Glutamatergic neuron (in vitro differentiated cells): ENCODE measurements at places on chromosomes 5 and 9. TPM values are rescaled to one million over a fixed set of nuclear protein-coding genes. Genes with fewer than 3 reads are reported as not detected.
A peak's percentile ranks its signal among the peaks of the same experiment; 100 is the strongest.

DNA sequence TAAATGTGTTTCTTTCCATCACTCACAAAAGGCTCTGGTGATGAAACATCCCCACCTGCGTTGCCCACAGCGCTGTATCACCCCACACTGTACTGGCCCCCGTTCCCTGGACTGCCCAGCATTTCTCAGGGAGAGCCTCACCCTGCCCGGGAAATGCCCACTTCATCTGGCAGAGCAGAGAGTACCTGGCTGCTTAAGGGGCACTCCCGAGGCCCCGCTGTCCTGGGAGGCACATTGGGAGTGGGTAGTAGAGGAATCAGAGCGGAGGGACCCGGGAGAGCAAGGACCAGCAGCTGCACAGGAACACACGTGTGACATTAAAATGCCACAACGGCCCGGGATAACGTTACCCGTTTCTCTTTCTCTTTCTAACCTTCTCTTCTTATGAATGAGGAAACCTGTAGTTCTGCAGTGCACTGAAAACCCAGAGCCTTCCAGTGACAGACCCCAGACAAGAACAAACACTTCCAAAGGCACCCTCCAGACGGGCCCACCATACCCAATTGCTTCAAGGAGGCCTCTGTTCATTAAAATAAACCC is 110.0 kb downstream of the ROR2 start:
- H3K36me3 ChIP-seq, result peaks cover 10% of the 10 kb centered on the region
- DNase-seq, result no peak
- no peak overlapping the region for H3K27ac ChIP-seq
- H3K4me3 ChIP-seq, result no peak overlapping the region
- peaks cover 84% of the 10 kb centered on the region for H3K4me1 ChIP-seq

GRCh38 chr9:88965473-88965872 is 25.8 kb upstream of the S1PR3 start:
- H3K27ac ChIP-seq, result no peak overlapping the region
- H3K4me3 ChIP-seq, result no peak overlapping the region
- no peak for DNase-seq
- H3K36me3 ChIP-seq, result peaks cover 7% of the 10 kb centered on the region
- H3K27me3 ChIP-seq, result peaks cover 5% of the 10 kb centered on the region
- H3K4me1 ChIP-seq, result no peaks in the 10 kb centered on the region

DNA sequence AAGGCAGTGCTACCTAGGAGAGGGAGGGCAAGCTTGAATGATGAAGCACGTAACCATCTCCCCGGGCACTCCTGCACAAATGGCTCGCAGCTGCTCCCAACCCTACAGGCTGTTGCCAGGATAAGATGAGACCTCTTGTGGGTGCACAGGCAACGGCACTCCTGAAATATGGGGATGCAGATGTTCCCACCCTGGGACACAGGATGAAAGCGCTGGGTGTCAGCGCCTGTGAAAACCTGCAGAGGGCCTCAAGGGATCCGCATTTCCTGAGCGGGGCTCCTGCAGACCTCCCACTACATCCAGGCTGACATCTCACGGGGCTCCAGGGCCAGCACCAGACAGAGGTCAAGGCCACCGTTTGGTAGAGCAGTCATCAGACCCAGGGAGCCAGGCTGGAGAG is 60.7 kb downstream of the SMIM23 start:
- no peak for DNase-seq
- H3K4me1 ChIP-seq, result peaks cover 13% of the 10 kb centered on the region
- H3K4me3 ChIP-seq, result no peak overlapping the region
- H3K27me3 ChIP-seq, result peaks cover 7% of the 10 kb centered on the region
- H3K36me3 ChIP-seq, result no peaks in the 10 kb centered on the region

GRCh38 chr5:92371171-92371888 is 988.2 kb upstream of the ARRDC3 start:
- no peak overlapping the region for H3K4me3 ChIP-seq
- no peak overlapping the region for H3K27ac ChIP-seq
- H3K4me1 ChIP-seq, result no peaks in the 10 kb centered on the region
- DNase-seq, result no peak

PCDHB11 gene
- 10.6 TPM for total RNA-seq

DNA sequence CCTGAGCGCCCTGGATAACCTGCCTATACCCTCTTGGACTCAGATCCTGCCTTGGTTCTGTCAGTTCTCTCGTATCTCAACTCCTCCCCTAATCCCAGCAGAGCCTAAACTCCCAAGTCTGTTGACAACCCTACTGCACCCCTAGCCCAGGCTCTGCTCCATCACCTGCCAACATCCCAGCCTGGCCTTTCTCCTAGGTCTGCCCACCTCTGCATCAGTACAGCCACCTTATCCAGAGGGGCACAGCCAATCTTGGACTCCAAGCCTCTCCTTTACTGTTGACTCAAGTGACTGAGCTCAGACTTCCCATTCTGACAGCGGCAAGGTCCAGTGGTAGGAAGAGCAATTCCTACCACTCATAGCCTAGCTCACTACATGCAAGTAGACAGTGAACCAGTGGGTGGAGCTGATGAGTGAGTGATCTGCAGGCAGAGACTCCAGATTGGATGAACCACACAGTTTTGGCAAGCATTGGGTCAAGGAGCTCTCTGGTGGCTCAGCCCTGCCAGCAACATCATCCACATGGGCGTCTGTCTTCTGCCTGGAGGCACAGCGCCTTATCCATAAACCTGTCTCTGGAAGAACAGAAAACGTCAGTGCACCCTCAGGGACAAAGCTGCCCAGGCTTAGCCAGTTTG is 26.5 kb downstream of the TRMO start:
- no peaks in the 10 kb centered on the region for H3K27me3 ChIP-seq
- no peak overlapping the region for H3K4me3 ChIP-seq
- DNase-seq, result no peak
- H3K36me3 ChIP-seq, result peaks cover 15% of the 10 kb centered on the region

GRCh38 chr5:127028822-127029457 is 1.4 kb downstream of the MARCHF3 start:
- DNase-seq, result peak; percentile 77
- no peaks in the 10 kb centered on the region for H3K36me3 ChIP-seq
- H3K4me3 ChIP-seq, result peak overlapping the region; percentile 72
- peaks cover 6% of the 10 kb centered on the region for H3K27me3 ChIP-seq
- peaks cover 19% of the 10 kb centered on the region for H3K4me1 ChIP-seq

DNA sequence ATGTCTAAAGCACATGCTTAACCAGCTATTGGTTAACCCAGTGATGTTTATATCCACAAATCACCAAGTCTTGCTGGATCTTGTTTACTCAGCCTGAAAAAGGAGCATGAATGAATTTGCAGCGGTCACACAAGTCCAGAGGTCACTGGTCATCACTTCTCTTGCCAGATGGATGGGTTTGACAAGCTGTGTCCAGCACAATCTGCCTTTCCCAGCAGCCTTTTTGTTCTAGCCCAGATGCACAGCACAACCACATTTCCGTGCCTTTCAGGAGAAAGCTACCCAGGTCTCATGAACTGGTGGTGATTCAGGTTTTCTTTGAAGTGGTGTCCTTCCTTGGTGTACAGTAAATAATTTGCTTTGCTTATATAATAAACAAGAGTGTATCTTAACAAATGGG is 32.1 kb downstream of the TMEM252 start:
- no peaks in the 10 kb centered on the region for H3K36me3 ChIP-seq
- H3K4me1 ChIP-seq, result no peaks in the 10 kb centered on the region
- H3K27me3 ChIP-seq, result peaks cover 8% of the 10 kb centered on the region
- no peak overlapping the region for H3K27ac ChIP-seq
- no peak for DNase-seq

LECT2 gene
- total RNA-seq, result not detected

SPOCK1 gene
- total RNA-seq, result 25.4 TPM

- no peaks in the 10 kb centered on the region for H3K4me1 ChIP-seq
- H3K36me3 ChIP-seq, result no peaks in the 10 kb centered on the region
- H3K27me3 ChIP-seq, result peaks cover 8% of the 10 kb centered on the region
- no peak overlapping the region for H3K27ac ChIP-seq
- DNase-seq, result no peak
Observed at GRCh38 chr5:139808481-139809330, 13.1 kb downstream of the PSD2 start.

DNA sequence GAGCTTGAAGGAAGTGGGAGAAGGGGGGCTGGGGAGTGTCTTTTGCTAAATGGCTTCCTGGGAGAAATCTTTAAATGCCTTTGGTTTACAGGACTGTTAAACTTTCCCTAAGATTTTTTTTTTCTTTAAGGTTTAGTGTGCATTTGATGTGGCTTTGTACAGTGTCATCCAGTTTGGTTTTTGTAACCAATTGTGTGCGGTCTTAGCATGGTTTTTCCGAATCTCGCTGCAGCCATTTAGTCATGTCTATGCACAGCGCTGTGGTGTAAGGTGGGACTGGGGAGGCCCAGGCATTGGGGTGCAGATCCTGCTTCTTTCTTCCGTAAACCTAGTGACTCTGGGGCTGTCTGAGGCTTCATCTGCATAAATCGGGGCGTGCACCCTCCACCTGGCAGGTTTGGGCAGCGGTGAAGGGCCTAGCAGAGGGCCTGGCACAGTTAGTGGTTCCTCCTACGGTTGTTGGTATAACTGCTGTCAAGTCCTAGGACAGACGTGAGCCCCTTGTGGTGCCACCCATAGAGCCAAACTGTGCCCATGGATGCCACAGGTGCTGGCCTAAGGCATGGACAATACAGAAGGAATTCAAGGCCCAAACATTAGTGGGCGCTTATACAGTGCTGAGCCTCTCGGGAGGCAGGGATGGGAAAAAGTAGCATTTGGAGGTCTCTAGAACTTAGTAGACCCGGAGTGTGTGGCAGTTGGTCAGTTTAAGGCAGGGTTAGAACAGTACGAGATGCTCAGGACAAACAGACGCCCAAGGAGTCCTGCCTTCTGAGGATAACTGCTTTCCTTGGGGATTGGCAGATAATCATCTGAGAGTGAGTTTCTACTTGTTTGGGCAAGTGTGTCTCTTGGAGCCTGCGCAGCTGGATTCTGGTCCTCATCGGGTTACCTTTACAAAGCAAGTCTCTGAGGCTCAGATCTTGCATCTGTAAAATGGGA is 1.5 kb downstream of the PRRC2B start:
- H3K4me1 ChIP-seq, result peaks cover 33% of the 10 kb centered on the region
- DNase-seq, result no peak
- peak overlapping the region; percentile 99 for H3K4me3 ChIP-seq
- peaks cover 13% of the 10 kb centered on the region for H3K27me3 ChIP-seq
- H3K27ac ChIP-seq, result peak overlapping the region; percentile 96

KCNIP1 gene
- total RNA-seq, result 0.47 TPM

GRCh38 chr5:83244516-83244915 is 167.2 kb downstream of the XRCC4 start:
- no peak overlapping the region for H3K4me3 ChIP-seq
- peaks cover 5% of the 10 kb centered on the region for H3K4me1 ChIP-seq
- H3K27me3 ChIP-seq, result no peaks in the 10 kb centered on the region
- no peak overlapping the region for H3K27ac ChIP-seq
- no peaks in the 10 kb centered on the region for H3K36me3 ChIP-seq

DNA sequence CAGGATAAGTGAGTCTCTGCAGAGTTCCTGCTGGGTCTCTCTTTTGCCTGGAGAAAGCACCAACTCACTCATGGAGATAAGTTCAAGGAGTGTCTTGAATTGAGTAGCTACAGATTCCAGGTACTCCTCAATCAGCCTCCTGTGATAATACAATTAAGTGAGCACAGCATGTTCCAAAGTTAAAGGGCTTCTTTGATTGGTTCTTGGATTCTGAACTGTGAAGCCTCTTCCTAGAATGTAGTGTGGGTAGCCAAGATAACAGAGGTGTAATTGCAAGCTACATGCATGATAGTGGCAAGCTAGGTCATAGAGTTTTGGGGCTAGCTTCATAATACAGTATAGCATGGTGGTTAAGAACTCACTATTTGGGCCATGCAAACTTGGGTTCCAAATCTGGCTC is 23.2 kb upstream of the CARNMT1 start:
- no peaks in the 10 kb centered on the region for H3K27me3 ChIP-seq
- H3K4me1 ChIP-seq, result no peaks in the 10 kb centered on the region
- no peak overlapping the region for H3K4me3 ChIP-seq
- H3K36me3 ChIP-seq, result no peaks in the 10 kb centered on the region

- peak; percentile 21 for DNase-seq
- H3K27ac ChIP-seq, result no peak overlapping the region
- H3K36me3 ChIP-seq, result peaks cover 11% of the 10 kb centered on the region
- no peak overlapping the region for H3K4me3 ChIP-seq
- peaks cover 6% of the 10 kb centered on the region for H3K27me3 ChIP-seq
Observed at GRCh38 chr5:1514027-1514818, 9.5 kb downstream of the LPCAT1 start.

RORB gene
- total RNA-seq, result 2.2 TPM

PHPT1 gene
- 101 TPM for total RNA-seq

GRCh38 chr5:116303340-116303739 is 218.5 kb downstream of the COMMD10 start:
- no peak overlapping the region for H3K27ac ChIP-seq
- peaks cover 27% of the 10 kb centered on the region for H3K36me3 ChIP-seq
- peaks cover 5% of the 10 kb centered on the region for H3K4me1 ChIP-seq

SPINK6 gene
- total RNA-seq, result not detected

CSNK1G3 gene
- total RNA-seq, result 40.2 TPM

ADRA1B gene
- total RNA-seq, result 0.66 TPM

LVRN gene
- total RNA-seq, result 0.59 TPM

GPX3 gene
- total RNA-seq, result 20.4 TPM

- H3K27ac ChIP-seq, result no peak overlapping the region
- no peaks in the 10 kb centered on the region for H3K4me1 ChIP-seq
- peaks cover 13% of the 10 kb centered on the region for H3K27me3 ChIP-seq
- no peak for DNase-seq
Observed at GRCh38 chr5:1723476-1723875, 76.2 kb downstream of the MRPL36 start.

- no peak overlapping the region for H3K27ac ChIP-seq
- H3K36me3 ChIP-seq, result peaks cover 8% of the 10 kb centered on the region
- H3K27me3 ChIP-seq, result peaks cover 4% of the 10 kb centered on the region
- H3K4me1 ChIP-seq, result no peaks in the 10 kb centered on the region
- DNase-seq, result no peak
Observed at GRCh38 chr5:157690690-157691433, 19.5 kb downstream of the C5orf52 start.

PRUNE2 gene
- 63.8 TPM for total RNA-seq

DNA sequence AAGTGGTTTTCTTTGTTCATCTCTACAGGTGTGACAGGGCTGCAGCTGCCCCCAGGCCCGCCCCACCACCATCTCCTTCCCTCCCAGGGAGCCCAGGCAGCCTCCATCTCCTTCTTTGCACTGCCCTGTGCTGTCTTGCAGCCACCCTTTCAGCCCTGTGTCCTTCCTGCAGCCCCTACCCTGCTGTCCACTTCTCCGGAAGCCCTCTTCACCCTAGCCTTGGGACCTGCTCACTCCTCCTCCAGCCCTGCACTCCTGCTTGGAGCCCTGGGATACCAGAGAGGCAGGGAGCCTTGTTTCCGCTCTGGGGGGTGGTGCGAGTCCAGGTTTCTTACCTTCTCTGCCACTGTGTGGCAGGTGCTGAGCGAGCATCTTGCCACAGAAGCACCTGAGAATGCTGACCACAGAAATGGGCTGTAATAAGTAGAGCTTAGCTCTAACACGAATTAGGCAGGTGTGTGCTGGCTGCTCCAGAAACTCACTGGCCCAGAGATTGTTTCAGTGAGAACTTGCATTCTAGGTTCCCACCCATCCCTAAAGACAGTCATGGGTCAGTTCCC is 51.3 kb upstream of the GADD45G start:
- H3K36me3 ChIP-seq, result no peaks in the 10 kb centered on the region
- no peak overlapping the region for H3K27ac ChIP-seq
- no peak for DNase-seq
